Effector CD4-positive, alpha-beta T cell (primary cell): ENCODE measurements at places on chromosomes 6 and 20.
A peak's percentile ranks its signal among the peaks of the same experiment; 100 is the strongest.

GRCh38 chr6:120671519-120671918 is 662.8 kb downstream of the TBC1D32 start:
- no peak for DNase-seq

GRCh38 chr6:134878136-134878535 is 71.8 kb downstream of the ALDH8A1 start:
- DNase-seq, result no peak

DNA sequence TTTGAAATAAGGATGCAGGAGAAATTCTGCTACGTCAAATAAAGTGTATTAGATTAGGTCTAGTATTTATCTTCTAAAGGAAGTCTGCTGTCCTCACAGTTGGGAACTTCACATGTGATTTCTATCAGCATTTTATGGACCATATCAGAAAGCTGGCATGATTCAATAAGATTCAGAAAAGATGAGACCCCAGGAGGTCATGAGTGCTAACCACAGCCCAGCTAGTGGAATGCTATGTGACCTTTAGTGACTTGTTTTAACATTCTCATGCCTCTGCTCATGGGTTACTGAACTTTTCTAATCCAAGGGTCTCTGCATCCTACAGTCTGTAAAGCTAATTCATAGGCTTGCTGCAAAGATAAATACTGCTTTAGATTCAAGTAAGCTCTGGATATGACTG is 150.1 kb downstream of the GMPR start:
- DNase-seq, result no peak

DNA sequence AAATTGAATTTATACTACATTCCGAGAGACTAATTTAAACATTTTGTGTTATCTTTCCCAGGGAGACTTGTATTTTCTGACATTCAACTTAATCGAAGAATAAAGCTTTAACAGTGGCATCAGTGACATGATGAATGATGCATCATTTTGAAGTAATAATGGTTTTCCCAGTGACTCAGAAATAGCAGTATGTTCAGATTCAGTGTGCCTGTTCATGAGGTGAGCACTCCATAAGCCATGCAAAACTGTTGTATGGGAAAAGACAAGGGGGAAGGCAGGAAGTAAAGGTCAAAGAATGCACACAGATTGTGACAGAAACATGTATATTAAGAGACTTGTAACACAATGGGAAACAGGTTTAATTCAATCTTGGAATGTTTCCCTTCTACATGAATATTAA is 1348.2 kb upstream of the GJE1 start:
- DNase-seq, result no peak

DNA sequence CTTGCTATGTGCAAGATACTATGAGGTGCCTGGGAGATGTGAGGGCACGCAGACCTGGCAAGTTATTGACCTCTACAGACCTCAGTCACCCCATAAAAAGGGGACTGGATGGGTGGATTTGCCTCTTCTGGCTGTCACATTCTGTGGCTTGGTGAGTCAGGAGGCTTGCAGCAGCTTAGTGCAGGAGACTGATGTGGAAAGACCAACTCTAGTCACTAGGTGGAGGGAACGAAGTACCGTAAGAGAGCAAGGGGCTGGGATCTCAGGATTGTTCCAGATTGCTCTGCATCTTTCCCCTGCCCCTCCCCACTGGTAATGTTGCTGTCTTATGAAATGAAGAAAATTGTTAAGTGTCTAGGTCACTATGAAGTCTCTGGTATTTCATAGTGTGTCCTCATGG is 3.3 kb downstream of the MAPRE1 start:
- no peak for DNase-seq

DNA sequence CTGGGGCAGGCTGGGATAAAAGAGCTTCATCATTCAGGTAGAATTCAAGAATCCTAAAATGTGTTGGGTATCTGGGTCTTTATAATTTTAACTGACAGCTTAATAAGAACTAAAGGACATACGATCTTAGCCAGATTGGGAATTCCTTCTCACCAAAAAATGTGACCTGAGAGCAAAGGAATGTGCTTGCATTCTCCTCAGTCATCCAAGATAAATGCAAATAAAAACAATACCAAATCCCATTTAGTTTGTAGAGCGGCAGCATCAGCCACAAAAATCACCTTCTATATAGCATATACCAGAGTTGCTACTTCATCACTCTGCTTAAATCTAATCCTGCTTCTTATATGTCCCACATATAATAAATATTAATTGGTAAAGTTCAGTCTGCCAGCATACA is 16.9 kb downstream of the USP49 start:
- DNase-seq, result no peak

DNA sequence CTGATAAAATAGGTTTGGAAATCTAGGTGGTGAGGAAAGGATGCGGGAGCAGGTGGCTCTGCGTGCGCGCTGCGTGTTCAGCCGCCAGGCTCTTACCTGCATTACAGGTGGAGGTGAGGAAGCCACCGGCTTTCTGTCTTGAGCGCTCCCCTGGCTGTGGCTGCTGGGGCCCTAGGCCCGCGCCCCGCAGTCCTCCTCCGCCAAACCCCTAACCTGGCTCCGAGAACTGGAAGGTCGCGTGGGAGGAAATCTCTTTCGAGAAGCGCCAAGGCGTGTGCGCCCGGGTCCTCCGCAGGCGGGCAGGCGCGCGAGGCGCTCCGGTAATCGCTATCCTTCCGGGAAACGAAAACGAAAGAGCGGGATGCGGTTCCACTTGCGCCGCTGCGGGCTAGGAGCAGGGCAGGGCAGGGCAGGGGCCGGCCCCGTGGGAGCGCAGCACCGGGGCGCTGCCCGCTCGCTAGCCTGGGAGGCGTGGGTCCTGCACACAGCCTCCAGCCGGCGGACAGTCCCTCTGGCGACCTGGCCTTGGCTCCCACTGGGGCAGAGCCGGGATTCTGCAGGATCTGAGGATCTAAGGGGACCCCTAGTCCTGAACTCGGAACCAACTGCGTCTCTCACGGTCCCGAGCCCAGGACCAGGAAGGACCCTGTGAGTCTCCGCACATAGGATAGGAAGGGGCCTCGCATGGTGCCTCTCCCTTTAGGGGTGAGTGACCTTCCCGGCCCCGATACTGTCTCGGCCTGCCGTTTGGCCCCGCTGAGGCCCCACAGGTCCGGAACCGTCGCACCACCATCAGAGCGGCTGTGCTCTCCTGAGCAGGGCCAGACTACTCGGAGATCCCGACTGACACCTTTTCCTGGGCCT is at the start of gene ETV7:
ETV7 (minus strand) TSS at position 230 of the 864 bp plus-strand sequence; CDS start at position 102, 128 bp downstream.
- DNase-seq, result peak; percentile 5

DNA sequence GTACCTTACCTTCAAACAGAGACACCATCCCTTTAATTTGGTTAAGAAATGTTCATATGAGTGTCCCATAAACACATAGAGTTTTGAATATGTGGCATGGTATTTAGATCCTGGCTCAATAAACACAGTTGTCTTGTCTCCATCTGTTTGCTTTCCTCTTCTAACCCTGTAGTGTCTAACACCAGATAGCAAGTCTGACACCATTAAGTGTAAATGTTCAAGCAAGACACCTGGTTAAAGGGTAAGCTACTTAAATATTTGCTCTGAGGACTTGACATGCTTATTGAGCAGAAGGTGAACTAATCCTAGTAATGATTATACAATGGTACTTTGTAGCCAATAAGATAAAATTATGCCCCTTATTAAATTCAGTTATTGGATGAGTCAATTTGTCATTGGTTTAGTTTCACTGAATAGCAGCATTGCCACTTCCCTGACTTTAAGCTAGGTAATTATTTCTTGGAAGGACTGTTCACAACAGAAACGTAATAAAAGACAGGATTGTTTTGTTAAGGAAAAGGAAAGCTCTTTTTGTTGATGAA is 26.9 kb upstream of the GOPC start:
- no peak for DNase-seq

GRCh38 chr6:112204350-112204706 is 50.0 kb downstream of the LAMA4 start:
- no peak for DNase-seq

- peak; percentile 56 for DNase-seq
Measured at GRCh38 chr20:34824452-34824805, 1.0 kb downstream of the NCOA6 start.

DNA sequence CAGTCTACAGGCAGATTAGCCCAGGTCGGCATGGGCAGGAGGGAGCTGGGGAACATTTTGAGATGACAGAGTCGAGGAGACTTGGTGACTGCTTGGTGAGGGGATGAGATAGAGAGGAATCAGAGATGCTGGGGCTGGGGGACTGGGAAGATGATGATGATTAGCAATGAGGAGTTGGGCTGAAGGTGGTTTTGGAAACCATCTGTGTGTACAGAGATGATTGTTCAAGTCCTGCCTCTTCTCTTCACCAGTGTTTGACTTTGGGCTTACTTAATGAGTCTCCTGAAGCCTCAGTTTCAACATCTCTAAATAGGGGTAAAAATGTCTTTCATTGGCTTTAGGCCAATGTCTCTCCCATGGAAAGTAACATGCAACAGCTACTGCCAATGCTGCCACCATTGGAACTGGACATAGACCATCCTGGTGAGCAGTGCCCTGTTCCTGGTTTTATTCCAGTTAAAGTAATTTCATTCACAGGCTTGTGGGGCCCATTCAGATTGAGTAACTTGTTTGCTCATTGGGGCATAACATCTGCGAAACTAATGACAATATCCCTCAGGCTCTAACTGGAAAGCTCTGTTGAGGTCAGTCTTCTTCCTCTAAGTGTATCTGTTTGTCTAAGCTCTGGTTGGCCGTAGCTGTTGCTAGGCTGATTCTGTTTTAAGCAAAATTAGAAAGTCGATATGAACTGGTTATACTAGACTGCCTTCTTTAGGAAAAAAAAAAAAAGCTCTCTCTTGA is 99.1 kb downstream of the ARMC2 start:
- DNase-seq, result no peak

- no peak for DNase-seq
Measured at GRCh38 chr6:46556053-46556452, 64.8 kb upstream of the RCAN2 start.

- DNase-seq, result no peak
Measured at GRCh38 chr6:118889163-118889562, 4.8 kb upstream of the ASF1A start.

GRCh38 chr6:44558024-44558831 is 170.7 kb downstream of the CDC5L start:
- DNase-seq, result no peak

DNA sequence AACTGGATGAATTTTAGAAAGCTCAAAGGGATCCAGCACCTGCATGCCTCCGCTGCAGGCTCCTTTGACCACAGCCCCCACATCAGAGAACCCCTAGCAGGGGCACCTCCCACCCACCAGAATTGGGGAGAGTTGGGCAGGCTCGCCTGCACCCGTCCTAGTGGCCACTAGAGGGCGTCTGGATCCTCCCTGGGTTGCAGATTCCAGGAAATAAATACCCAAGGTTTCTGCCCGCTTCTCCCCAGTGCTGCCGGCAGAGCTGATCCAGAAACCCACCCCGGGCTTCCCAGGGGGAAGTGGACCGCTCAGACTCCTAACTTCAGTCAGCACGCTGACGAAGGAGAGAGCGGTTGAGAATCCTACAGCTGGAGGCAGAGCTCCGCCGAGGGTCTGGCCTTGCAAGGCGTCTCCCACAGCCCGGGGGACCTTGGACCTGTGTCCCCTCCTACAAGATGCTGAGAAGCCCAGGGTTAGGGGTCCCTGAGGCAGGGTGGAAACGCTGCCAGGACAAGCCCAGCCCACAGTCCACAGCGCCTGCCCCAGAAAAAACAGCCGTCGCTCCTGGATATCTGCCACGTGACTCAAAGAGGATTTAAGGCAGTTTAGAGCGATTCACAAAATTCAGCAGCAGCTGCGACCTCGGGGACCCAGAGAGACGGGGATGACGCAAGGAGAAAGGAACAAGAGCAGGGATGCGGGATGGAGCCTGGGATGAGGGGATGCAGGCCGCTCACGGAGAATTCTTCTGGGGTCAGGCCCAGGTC is 32.6 kb upstream of the PHACTR3 start:
- peak; percentile 41 for DNase-seq

DNA sequence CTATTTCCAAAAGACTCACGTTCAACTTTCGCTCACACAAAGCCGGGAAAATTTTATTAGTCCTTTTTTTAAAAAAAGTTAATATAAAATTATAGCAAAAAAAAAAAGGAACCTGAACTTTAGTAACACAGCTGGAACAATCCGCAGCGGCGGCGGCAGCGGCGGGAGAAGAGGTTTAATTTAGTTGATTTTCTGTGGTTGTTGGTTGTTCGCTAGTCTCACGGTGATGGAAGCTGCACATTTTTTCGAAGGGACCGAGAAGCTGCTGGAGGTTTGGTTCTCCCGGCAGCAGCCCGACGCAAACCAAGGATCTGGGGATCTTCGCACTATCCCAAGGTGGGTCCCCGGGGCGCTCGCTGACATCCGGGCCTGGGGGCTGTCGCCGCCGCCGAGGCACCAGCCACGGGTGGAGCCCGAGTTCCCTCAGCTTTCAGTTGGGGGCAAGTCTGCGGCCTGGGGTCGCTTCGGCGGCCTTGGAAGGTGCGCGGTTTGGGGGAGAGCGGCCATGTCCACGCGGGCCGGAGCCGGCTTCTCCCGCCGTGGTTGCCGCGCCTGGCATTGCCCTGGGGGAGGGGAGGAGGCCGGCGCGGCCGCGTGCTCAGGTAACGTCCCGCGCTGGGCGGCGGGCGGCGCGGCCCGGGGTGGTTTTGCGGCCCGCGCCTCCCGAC is 429 bp downstream of the AMD1 start:
- DNase-seq, result peak; percentile 33

DNA sequence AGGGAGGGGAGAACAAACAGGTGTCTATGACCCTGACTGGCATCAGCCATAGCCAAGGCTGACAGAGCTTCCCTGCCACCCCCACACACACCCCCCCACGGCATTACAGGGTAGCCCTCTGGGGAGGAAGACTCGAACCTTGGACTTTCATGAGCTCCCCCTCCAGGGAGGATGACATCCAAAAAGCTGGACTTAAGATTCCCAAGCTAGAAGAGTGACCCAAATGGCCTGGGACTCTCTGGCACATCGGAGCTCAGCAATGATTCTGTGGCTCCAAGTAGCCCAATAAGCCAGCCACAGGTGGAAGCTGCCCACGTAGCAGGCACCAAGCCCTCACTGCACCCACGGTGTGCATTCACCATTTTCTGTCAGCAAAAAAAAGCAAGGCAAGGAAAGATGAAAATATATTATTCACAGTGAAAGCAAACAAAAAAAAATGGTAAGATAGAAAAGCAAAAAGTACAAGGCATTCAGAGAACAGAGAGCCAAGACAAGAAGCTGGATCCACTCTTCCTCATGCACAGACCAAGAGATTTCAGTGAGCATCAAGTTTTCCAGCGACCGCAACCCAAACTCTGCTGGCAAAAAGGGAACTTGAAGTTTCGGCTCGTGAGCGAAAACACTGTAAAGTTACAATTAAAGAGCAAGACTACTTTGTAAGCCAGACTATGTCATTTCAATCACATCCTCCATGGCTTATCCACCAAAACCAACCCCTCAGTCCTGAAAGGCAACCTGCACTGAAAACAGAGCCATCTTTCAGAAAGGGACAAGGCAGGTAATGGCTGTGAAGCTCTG is 10.9 kb downstream of the JAG1 start:
- DNase-seq, result no peak

DNA sequence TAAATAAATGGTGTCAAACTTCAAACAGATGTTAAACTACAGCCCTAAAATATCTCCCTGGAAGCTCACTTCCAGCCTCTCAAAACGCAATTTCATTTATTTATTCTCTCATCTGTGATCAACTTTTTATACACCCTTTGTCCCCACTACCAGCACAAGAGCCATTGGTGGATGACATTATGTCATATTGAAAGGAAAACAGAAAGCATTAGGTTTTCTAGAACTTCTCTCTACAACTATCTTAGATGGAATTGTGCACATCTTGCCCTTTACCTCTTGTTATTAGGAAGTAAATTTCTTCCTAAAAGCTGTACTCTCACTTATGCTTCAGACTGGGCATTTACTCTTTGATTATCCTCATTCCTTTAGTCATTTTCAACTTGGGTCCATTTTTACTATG is 771.2 kb upstream of the GJE1 start:
- no peak for DNase-seq

- no peak for DNase-seq
Measured at GRCh38 chr6:4212588-4212987, 77.2 kb upstream of the ECI2 start.

GRCh38 chr6:97092673-97093305 is 168.3 kb downstream of the KLHL32 start:
- DNase-seq, result no peak
